ENCODE measurements at places on chromosomes 3 and 15.
A peak's percentile ranks its signal among the peaks of the same experiment; 100 is the strongest.

DNA sequence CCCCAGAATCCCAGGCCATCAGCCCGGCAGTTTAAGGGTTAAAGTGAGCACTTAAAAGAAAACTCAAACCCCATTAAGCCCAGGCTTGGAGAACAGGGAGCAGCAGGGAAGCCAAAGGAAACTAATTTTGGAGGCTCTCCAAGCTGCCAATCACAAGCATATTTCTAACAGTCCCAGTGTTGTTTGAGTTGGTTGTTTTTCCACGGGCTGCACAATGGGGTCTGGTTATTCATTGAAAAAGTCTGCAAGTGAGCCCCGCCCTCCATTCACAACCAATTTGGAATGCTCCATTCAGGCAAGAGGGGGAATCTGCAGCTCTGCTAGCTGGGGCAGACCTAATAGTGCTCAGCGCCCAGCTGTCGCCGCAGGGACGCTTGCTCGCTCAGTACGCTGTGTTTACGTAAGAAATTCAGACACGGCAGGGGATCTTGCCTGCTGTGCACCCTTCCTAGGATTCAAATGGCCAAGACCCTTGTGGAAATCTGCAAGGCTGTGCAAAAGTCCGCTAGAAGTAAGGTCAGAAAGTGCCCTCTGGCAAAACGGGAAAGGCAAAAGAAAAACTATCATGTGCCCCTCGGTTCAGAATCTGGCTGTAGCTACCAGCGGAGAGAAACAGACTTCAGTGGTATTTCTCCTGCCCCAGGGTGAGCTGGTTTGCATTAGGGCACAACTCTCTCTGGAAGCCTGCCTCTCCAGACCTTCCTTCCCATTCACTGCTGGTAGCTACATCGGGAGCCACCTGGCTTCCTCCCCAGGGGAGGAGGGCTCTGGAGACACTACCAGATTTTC is 11.0 kb downstream of the ETV5 start:
- no peak for DNase-seq

GRCh38 chr3:171660188-171660587 is 150.1 kb downstream of the PLD1 start:
- no peak for DNase-seq

DNA sequence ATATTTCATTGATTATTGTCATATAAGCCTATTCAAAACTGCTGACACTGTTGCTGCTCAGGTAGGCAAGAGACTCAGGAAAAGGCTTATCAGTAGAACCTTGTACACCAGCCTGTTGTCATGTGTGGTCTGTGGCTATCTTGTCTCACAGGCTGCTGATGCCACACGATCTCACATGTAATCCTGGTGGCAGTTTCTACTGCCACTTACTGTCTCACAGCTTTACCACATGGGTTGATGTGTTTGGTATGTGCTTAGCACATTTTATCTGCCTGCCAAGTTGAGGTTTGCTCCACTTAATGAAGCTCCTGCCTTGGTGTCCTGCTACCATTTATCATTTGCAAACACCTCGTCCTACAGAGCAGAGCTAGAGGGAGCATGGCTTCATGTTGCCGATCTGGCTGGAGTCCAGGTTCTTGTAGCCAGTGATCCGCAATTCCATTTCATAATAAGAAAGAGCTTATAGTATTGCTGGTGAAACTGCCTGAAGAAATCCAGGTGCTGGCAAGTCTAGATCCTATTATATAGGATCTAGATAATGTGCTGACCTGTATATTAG is 637.9 kb downstream of the NLGN1 start:
- DNase-seq: no peak

DNA sequence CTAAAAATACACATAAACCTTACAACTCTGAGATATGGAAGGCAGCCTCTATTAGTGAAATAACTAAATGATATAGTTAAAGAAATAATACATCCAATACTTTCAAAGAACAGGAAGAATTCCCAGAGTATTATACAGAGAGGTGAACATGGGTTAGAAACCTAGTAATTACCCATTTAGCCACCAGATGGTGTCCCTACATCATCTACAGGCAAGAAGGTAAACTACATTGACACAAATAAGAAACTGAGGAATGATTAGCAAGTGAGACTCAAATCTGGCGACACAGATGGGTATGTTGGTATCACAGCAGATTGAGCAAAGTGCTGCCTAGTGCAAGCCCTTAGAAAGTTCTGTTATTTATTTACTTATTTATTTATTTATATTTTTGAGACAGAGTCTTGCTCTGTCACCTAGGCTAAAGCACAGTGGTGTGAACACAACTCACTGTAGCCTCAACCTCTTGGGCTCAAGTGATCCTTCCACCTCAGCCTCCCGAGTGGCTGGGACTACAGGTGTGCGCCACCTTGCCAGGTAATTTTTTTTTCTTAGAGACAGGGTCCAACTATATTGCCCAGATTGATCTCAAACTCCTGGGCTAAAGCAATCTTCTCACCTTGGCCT is 28.2 kb downstream of the NEK4 start:
- no peak for DNase-seq

GRCh38 chr3:177037241-177037640 is 160.0 kb downstream of the TBL1XR1 start:
- DNase-seq: no peak

DNA sequence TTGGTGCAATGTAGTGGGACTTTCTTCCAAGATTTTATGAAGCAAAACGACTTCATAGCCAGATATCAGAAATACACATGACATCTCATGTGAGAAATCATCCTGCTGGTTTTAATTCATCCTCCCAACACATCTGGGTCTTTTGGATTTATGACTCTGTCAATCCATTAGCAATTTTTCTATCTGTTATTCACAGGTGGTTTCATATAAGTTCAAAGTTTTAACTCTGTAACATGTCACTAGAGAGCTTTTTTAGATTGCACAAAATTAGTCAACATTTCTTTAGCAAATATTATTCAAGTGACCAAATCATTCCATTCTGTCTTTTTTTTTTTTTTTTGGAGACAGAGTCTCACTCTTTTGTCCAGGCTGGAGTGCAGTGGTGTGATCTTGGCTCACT is 30.4 kb downstream of the SQOR start:
- no peak for DNase-seq

GRCh38 chr3:44238889-44239288 is 2.8 kb upstream of the TOPAZ1 start:
- no peak for DNase-seq

GRCh38 chr15:65336493-65337435 is 32.3 kb downstream of the RNU5B-1 start:
- DNase-seq: no peak

- peak; percentile 30 for DNase-seq
Observed at GRCh38 chr15:36363335-36363734, 216.1 kb upstream of the CDIN1 start.

- no peak for DNase-seq
Observed at GRCh38 chr3:72193771-72194430, 409.0 kb upstream of the PROK2 start.

GRCh38 chr3:15291589-15292541 is 40.5 kb downstream of the SH3BP5 start:
- no peak for DNase-seq

GRCh38 chr15:83380682-83381081 is 66.5 kb upstream of the SH3GL3 start:
- DNase-seq: no peak

DNA sequence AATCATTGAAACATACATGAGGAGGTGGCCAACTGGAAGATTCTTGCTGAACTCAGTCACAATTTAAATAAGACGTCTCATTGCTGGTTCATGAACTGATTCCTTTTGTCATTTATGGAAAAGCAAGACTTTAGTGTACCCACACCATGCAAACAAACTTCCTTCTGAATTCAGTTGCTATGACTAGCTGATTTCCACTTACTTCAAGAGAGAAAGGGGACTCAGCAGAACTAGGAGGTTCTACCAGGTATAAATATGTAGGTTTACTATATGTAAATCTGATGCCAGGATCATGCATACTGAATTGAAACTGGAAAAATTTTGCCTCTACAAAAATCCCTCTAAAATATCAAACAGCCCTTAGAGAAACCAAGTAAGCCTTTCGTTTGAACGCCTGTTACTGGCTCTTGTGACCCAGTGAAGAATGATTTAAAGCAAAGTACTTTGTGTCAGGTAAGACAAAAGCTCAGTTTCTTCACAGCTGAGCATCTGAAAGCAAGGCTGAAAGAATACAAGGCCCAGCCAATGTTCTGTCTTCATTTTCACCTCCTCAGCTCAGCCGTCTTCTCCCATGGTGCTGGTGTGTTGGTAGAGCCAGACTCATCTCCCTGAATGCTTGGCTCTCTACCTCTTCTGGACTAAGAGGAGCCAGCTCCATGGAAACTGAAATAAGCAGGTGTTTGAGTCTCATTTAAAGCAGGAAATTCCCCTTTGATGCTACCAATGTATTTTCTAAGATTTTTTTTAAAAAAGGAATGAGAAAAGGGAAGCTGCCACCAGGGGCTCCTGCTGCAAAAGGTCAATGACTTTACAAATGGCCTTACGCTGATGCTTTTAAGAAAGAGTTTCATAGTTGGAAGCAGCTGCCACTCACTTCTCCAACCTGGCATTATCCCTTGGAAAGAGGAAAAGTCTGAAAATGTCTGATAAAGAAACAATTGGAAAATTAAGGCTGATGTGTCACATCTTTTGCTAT is 301.6 kb downstream of the EFHB start:
- no peak for DNase-seq

DNA sequence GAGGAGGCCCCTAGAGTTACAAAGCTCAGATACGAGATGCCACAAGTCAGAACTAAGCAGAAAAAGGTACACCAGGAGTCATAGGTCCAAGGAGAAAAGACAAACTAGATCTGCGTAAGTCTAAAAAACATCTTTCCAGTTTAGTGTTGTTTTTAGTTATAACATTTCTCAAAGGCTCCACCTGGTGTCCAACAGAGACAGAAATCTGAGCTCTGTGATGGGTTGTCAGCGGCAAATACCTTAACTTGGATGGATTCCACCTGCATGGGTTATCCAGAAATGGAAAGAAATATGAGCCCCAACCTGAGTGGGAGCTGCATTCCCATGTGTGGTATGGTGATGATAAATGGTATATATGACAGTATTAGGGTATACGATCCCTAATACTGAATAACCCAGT is 238.6 kb upstream of the CHRM5 start:
- no peak for DNase-seq

DNA sequence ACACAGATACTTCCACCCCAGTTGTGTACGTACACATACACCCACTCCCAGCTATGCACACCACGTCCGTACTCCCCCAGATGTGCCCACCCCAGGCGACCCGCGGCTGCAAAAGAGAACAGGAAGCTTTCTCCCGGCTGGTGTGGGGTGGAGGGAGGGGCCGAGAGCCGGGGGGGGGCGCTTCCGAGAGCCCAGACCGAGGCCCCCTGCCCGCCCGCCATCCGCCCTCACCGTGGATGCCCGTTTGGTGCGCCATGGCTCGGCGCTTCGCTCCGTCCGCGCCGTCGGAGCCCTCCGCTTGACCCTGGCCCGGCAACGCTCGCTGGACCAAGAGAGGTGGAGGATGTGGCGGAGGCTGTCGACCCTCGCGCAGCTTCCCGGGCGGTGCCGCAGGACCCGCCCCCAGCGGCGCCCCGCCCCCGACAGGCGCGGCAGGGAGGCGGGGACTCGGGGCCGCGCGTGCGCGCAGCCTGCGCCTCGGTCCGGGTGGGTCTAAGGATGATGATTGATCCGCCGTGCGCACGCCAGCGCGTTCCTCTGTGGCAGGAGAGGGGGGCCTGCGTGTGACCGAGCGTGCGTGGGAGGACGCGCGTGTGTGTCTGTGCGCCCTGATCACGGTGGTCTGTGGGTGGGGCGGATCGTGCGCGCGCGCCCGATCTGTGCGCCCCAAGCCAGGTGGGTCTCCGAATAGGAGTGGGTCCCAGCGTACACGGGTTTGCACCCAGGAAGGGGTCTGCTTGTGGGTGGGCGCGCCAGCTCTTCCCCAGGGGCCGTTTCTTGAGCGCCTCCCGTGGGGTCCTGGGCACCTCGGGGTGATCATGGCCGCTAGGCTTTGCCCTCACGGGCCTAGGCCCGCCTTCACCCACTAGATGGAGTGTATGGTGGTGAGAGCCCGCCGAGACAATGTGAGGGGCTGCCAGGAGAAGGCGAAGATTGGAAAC is at the start of gene TWF2:
Gene TWF2 (minus strand): TSS at position 398 of the 941 bp plus-strand sequence. CDS start 142 bp downstream, at position 256.
- DNase-seq: peak; percentile 59

DNA sequence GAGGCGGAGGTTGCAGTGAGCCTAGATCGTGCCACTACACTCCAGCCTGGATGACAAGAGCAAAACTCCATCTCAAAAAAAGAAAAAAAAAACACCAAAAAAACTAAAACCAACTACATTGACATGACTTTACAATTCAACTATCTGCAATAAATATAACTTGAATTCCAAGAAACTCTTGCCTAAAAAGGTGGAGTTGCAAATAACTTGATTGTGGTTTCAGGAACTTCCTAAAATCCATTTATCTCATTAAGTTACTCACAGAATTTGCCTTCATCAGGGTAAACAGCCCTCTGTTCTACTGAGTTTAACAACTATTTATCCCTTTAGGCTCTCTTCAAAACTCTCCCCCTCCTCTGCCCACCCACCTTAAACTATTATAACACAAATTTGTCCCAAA is 2.7 kb upstream of the MAPK6 start:
- DNase-seq: no peak

DNA sequence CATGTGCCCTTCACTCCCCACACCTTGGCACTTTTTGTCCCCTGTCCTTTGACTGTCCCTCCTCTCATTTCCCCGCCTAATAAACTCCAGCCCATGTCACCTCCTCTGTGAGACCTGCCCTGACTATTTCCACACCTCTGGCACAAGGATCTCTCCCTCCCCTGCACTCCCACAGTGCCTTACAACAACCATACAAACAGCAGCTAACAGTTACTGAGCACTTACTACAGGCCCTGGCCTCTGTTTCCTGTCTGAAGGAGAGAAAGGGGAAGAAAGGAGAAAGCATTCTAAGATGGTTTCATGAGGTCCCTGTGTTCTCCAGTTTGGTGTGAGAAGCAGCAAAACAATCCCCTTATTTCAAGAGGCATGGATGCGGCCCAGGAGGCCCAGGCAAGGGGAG is 20.0 kb upstream of the TRH start:
- no peak for DNase-seq

- no peak for DNase-seq
Observed at GRCh38 chr15:61216519-61216918, 12.6 kb downstream of the RORA start.

DNA sequence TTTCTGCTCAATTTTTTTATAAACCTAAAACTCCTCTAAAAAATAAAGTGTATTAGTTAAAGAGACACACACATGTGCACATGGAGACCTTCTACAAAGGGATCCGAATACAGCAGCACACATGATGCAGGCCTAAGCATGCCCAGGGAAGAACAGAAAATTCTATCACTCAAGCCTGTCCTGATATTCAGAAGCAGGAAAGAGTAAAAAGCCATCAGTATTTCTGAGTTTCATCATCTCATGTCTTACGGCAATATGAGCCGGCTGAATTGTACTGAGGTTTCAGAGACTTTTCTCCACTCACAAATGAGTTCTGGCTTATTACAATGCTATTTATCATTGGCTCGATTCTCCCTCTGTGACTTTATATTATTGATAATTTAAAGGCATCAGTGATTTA is 97.5 kb downstream of the CADPS start:
- no peak for DNase-seq

DNA sequence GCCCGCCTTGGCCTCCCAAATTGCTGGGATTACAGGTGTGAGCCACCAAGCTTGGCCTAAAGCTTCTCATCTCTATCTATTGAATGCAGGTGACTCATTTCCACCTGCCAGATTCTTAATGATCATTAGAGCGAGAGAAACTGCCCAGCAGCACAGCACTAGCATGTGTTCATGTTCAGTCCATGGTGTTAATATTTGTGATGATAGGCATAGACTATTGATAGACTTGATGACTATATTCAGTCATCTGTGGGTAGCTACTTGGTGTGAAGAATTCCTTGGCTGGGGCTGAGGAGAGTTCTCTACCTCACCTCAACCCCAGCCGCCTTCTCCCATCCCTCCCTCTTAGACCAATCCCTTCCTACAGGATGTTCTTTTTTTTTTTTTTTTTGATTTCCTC is 60.0 kb downstream of the ST6GAL1 start:
- DNase-seq: no peak

All from breast epithelium (tissue), 4 donors.